ENCODE measurements at places on chromosomes 11 and 22.

DNA sequence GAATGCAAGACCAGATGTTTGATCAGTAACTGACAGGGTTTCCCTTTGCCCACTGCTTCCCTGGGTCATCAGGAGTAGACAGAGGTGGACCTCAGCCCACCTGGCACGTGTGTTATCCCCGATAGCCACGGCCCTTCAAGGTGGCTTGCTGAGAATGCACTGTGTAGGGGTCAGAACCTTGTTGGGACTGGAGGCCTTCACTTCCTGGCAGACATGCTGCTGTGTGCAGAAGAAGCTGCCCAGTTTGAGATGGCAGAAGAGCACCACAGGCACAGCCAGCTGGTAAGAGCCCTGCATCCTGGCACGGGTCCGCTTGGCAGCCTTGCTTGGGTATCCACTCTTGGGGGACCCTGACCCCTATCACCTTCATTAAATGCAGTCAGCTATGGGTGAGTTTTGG lies 81.8 kb downstream of the SFI1 start:
- DNase-seq: peak; percentile 30

GRCh38 chr22:29737251-29738117 lies 17.7 kb downstream of the CABP7 start:
- DNase-seq: no peak

DNA sequence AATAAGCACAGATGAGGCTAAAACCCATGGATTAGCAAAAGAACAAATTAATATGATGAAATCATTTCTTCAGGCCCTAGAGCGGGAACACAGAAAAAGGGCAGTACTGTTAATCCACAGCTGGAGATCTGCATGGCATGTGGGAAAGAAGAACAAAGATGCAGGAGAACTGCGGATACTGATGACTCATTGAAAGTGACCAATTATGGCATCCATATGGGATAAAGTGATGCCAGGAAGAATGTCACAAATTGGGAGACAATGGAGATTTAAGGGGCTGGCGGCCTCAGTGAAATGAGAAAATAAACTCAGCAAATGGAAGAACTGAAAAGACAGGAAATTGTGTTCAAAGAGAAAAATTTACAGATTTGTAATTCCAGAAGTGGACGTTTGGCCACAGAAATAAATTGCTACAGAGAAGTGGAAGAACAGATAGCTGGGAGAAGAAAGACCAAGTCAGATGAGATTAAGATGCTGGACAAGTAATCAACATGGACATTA lies 39.4 kb downstream of the SIK3 start:
- DNase-seq: no peak

DNA sequence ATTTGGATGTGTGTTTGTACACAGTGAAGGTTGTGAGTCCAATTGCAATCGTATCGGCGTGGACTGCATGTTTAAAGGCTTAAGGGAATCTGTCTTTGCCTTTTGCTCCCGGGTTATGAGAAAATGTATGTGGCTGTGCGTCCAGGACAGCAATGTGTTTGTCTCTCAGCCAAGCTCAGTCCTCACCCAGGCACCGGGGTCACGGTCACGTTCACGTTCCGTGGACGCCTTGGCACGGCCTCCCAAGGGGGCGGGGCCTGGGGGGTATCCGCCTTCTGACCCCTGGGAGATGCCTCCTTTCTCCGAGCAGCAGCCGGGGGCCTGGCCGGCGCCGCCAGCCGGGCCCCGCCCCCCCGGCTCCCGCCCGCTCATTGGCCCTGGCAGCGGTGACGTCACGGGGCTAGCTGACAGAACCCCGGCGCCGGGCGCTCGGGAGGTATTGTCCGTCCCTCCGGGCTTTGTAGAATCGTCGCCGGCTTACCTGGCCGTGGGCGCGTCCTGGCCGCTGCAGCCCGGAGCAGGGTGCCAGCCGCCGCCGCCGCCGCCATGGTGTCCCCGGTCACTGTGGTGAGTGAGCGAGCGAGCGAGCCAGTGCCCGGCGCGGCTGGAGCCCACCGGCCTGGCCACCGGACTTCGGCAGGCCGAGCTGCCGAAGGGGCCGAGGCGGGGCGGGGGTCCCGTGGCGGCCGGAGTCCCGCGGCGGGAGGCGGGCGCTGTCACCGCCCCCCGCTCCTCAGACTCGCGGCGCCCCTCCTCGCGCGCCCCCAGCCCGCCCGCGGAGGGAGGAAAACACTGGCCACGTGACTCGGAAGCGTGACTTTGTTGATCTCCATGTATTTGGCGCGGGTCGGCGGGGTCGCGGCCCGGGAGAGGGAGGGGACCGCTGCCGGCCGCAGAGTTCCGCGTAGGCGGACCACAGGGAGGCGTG lies at the start of gene TMEM86A:
Gene TMEM86A (plus strand): TSS at position 439 of the 928 bp plus-strand sequence. CDS start 108 bp downstream, at position 547.
- DNase-seq: peak; percentile 95

GRCh38 chr22:44085743-44086270 lies 61.7 kb downstream of the PARVB start:
- peak; percentile 58 for DNase-seq

- DNase-seq: no peak
Measured at GRCh38 chr11:10441652-10442503, 13.2 kb upstream of the AMPD3 start.

DNA sequence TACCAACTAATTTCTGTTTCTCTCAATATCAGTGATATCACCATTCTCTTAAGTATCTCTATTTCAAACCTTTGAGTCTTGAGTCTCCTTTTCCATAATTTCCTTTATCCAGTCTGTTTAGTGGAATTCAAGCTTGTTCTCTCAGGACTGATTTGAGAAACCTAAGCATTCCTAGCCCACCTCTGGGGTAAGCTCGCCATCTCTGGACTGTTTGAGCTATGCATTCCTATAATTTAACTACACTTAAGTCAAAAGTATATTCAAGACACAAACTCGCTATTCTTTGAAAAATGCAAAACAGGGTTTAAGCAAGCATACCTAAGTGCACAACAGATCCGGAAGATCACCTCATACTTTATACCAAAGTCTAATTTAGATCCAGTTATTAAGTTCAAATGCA lies 2.1 kb upstream of the DLAT start:
- DNase-seq: no peak

DNA sequence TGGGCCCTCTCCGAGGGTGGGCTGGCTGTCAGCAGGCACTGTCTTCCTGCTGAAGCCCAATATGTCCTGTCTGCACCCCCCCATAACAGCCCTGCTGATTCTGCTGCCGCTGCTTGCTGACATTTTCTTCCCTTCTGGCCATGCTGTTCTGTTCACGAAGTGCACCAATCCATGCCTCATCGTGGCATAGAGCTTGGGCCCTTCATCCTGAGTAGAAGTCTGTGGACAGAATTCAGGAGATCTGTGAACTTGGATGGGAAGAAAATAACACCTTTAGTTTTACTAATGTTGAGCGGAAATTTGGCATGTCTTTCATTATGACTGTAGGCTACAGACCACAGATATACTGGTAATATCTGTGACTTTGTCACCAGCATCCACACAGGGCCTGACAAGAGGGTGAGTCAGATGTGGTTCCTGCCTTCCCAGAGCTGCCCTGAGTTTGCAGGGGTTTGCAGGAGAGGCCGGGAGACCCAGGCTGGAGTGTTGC lies 14.1 kb upstream of the KIAA0930 start:
- no peak for DNase-seq

DNA sequence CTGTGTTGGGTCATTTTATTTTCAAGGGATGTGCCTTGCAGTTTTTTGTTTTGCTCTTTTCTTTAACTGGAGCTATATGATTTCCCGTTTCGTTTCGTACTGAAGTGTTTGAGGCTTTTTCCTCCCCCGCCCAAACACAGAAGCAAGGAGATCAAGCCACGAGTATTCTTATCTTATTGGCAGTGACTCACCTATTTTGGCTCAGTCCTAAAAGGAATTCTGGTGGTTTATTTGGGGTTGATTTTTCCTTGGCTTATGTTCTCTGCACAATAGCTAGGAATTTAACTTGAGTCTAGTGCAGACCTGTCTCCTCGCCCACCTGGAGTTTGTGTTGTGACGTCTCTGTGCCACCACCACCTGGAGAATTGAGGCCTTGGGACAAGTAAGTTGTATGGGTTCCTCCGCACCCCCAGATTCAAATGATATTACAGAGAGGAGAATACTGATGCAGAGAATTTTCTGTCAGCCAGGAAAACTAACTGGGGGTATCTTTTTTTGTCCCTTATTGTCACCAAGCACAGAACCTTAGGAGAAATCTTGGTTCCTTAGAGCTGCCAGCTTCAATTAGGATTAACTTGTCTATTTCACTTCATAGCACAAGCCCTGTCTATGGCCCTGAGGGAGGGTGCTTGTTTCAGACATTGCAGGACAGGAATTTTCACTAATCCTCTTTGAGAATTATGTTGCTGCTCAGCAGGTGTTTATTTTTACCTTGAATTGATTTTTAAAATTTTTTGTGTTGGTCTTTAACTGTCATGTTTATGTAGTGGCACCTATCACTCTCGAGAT lies 90.4 kb upstream of the BIRC3 start:
- peak; percentile 36 for DNase-seq

DNA sequence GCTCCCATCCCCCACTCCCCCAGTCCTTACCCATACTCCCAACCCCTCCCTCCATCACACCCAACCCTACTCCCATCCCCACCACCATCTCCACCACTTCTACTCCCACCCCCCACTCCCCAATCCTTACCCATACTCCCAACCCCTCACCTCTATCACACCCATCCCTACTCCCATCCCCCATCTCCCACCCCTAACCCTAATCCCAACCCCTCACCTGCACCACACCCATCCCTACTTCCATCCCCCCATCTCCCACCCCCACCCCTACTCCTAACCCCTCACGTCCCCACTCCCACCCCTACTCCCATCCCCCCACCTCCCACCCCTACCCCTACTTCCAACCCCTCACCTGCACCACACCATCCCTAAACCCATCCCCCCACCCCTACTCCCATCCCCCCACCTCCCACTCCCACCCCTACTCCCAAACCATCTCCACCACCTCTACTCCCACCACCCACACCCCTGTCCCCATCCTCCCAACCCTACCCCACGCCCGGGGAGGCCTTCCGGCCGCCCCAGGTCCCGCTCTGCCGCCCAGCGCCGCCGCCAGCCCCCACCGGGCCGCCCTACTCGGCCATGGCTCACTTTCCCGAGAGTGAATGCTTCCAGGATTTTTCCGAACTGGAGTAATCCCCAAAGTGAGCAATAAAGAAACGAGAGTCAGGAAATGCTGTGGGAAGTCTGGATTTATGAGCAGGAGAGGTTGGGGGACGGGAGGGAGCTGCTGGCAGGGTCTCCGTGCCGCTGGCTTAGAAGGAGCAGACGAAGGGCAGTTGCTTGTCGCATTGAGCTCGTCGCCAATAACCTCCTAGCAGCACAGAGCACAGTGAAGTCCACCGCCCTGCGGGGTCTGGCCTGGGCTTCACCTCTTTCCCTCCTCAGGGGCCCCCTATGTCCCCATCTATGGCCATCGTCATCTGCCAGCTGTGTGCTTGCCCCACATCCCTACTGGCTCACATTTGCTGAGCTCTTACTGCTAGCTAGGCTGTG lies 4.6 kb downstream of the PRG3 start:
- DNase-seq: no peak

GRCh38 chr11:119624102-119624615 lies 104.8 kb downstream of the NECTIN1 start:
- peak; percentile 30 for DNase-seq

DNA sequence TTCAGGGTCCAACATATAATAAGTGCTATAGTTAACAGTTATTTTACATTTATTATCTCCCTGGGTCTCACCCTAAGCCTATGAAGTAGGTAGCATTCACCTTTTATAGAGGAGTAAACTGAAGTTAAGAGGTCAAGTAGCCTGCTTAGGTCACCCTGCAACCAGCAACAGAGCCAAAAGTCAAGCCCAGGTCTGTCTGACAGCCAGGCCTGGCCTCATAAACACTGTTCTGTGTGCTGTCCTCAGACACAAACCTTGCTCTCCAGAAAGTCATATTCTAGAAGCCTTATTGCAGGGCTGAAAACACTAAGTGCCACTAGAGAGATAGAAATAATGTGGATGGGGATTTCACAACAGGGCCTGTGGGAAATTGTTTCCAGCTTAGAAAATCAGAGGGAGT lies 59.3 kb downstream of the BDNF start:
- no peak for DNase-seq

- DNase-seq: no peak
Measured at GRCh38 chr22:48146426-48146825, 1384.0 kb downstream of the TBC1D22A start.

DNA sequence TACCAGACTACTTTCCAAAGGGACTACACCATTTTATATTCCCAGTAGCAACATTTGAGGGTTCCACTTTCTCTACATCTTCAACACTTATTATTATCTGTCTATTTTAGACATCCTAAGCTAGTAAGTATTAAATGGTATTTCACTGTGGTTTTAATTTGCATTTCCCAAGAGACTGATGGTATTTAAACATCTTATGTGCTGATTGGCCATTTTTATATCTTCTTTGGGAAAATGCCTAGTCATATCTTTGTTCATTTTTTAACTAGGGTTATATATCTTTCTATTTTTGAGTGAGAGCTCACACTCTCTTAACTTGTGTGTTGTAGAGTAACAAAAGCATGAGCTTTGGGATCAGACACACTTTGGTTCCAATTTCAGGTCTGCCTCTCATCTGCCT lies 73.7 kb downstream of the PRCP start:
- DNase-seq: no peak

GRCh38 chr22:45574069-45574703 lies 71.5 kb downstream of the FBLN1 start:
- DNase-seq: no peak

GRCh38 chr22:31048570-31048969 lies 32.5 kb upstream of the SMTN start:
- no peak for DNase-seq

DNA sequence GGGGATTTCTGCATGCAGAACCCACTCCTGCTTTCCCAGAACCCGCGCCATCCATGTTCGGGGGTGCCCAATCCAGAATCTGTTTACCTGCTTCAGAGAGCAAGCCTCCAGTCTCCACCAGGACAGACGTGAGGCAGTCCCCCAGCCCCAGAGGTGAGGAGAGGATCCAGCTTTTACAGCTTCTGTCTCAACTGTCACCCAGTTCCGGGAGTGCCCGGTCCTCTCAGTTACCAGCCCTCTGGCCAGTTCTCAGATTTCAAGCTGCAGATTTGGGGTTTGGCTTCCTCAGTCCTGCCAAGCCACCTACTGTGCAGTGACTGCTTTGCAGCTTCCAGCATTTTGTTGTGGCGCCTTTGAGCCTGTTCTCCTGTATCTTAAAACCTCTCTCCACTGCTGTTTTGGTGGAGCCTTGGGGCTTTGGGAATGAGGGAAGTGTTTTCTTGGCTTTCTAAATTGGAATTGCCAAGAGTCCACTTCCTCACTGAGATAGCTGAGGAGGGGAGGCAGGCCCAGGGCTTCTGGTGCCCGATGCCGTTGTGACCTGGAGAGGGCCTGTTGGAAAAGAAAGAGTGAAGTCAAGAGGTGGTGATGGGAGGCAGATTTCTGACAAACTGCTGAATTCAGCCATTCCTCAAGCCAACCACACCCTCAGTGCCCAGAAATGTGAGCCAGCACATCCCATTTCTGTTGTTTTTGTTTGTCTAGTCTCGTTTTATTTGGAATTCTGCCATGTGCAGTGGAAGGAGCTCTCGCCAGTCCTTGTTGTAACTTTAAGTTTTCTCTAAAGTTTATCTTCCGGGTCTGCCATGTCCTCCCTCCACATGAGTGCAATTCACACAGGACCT lies 513.4 kb downstream of the TBC1D22A start:
- no peak for DNase-seq
